Skeletal muscle tissue (tissue), 5 donors: ENCODE measurements at places on chromosomes 5 and 9. TPM values are rescaled to one million over a fixed set of nuclear protein-coding genes. Genes with fewer than 3 reads are reported as not detected.

SPATA31A3 gene
- total RNA-seq = not detected

SARDH gene
- 5.7 TPM for total RNA-seq

MCTP1 gene
- total RNA-seq = 20.4 TPM

CDKN2B gene
- not detected for total RNA-seq

LHX3 gene
- total RNA-seq = not detected

PCDHB16 gene
- total RNA-seq = 1.6 TPM

TMC1 gene
- 0.52 TPM for total RNA-seq

GPR150 gene
- total RNA-seq = under 0.01 TPM

CETN3 gene
- total RNA-seq = 7.8 TPM

NPR3 gene
- 9.9 TPM for total RNA-seq

CPEB4 gene
- total RNA-seq = 32.4 TPM

LRRC70 gene
- total RNA-seq = 5.7 TPM

KIF20A gene
- 8.9 TPM for total RNA-seq

TEX48 gene
- total RNA-seq = not detected

GRIN1 gene
- total RNA-seq = not detected

LNPEP gene
- 57.4 TPM for total RNA-seq

CCDC192 gene
- total RNA-seq = not detected

LHX2 gene
- under 0.01 TPM for total RNA-seq

IFNK gene
- total RNA-seq = not detected

C9orf85 gene
- total RNA-seq = 18.3 TPM

FBP2 gene
- total RNA-seq = 72.5 TPM

GABRB2 gene
- total RNA-seq = 1.0 TPM

SLIT3 gene
- total RNA-seq = 7.8 TPM

REEP2 gene
- total RNA-seq = 7.3 TPM

SLC22A5 gene
- total RNA-seq = 2.1 TPM

TNFSF8 gene
- total RNA-seq = 1.0 TPM

GRIN3A gene
- 0.52 TPM for total RNA-seq

FAM169A gene
- 0.52 TPM for total RNA-seq

CCNJL gene
- 3.1 TPM for total RNA-seq

AHRR gene
- total RNA-seq = 1.0 TPM

AGGF1 gene
- 10.4 TPM for total RNA-seq

PLPP7 gene
- total RNA-seq = 34.4 TPM

GARNL3 gene
- 21.9 TPM for total RNA-seq

OR13C4 gene
- total RNA-seq = not detected

SLC28A3 gene
- total RNA-seq = not detected

FYB1 gene
- total RNA-seq = 4.2 TPM

CDKN2B-AS1 gene
- total RNA-seq = 0.52 TPM

CMBL gene
- total RNA-seq = 34.4 TPM

TLR4 gene
- 8.9 TPM for total RNA-seq

FBLL1 gene
- total RNA-seq = 0.52 TPM

SLC23A1 gene
- not detected for total RNA-seq

C8G gene
- not detected for total RNA-seq

NR2F1 gene
- total RNA-seq = 4.2 TPM

OTULINL gene
- 6.3 TPM for total RNA-seq

PDLIM7 gene
- total RNA-seq = 44.9 TPM

NDUFAF2 gene
- total RNA-seq = 9.9 TPM

PHYHD1 gene
- total RNA-seq = 17.7 TPM

ISL1 gene
- 0.52 TPM for total RNA-seq

CCL27 gene
- total RNA-seq = not detected

MARCOL gene
- total RNA-seq = not detected

ADAMTS13 gene
- 1.6 TPM for total RNA-seq
